ENCODE measurements at places on chromosomes 3 and 15. TPM values are rescaled to one million over a fixed set of nuclear protein-coding genes. Genes with fewer than 3 reads are reported as not detected.

The GOLGA8T gene
- polyA plus RNA-seq = not detected

The LRRC31 gene
- polyA plus RNA-seq = not detected

The ABHD5 gene
- polyA plus RNA-seq = 7.4 TPM

The BFSP2 gene
- polyA plus RNA-seq = 2.8 TPM

The GOLGA6L7 gene
- not detected for polyA plus RNA-seq

The CCDC33 gene
- not detected for polyA plus RNA-seq

The TTLL13 gene
- 0.08 TPM for polyA plus RNA-seq

The PLSCR4 gene
- polyA plus RNA-seq = not detected

The SLCO3A1 gene
- 3.1 TPM for polyA plus RNA-seq

The UPK1B gene
- not detected for polyA plus RNA-seq

The HDC gene
- not detected for polyA plus RNA-seq

The TMEM207 gene
- not detected for polyA plus RNA-seq

The ZNF385D gene
- polyA plus RNA-seq = 0.24 TPM

The GPR171 gene
- polyA plus RNA-seq = 1.1 TPM

The MNS1 gene
- 0.63 TPM for polyA plus RNA-seq

The KIF7 gene
- not detected for polyA plus RNA-seq

Measured in IgD-negative memory B cell (primary cell).